ENCODE measurements at places on chromosomes 3 and 15. TPM values are rescaled to one million over a fixed set of nuclear protein-coding genes. Genes with fewer than 3 reads are reported as not detected.
A peak's percentile ranks its signal among the peaks of the same experiment; 100 is the strongest.

The FANCD2OS gene
- not detected for total RNA-seq

The TF gene
- 2.2 TPM for total RNA-seq

DNA sequence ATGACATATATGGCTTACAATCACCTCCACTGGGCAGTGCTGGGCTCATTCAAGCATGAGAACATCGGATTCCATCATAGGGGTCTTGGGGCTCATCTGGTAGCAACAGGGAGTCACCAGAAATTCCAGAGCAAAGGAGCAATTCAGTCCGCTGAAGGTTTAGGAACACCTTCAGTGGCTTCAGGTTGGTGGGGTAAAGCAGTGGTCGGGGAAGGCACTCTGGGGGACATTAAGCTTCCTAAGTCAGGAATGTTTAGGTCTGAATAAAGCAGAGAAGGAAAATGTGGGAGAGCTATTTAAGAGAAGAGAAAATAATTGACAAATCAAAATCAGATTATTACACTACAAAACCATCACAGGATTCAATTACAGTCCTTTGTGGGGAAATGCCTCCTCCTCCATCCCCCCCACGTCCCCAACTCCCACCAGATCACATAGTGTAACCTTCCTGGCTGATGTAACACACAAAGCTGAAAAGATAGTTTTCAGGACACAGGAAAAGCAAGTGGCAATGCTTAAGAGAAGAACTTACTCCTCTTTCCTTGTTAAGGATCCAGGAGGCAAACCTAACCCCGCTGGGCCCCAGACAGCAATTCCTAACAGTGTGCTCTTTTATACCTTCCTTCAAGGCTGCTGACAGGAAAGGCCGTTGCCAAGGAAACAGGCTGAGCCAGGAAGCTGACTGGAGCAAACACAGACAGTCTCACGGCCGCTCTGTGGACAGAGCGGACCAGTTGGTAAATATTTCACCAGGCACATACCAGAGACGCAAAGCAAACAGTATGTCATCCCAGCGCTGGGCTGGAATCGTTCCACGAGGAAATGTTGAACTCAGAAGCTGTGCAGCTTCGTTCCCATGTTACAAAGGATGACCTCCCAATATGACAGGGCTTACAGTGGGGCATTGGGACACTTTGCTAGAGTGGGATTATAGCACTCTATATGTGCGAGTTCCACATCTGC is 57.5 kb upstream of the LMCD1 start:
- peak; percentile 96 for DNase-seq

- no peak for DNase-seq
Measured at GRCh38 chr3:93961026-93961425, 12.7 kb downstream of the PROS1 start.

- no peak for DNase-seq
Measured at GRCh38 chr3:23923786-23924185, 6.9 kb downstream of the RPL15 start.

The C3orf20 gene
- total RNA-seq: 0.06 TPM

- DNase-seq: no peak
Measured at GRCh38 chr3:13282986-13283876, 136.9 kb downstream of the NUP210 start.

The ADAMTS17 gene
- total RNA-seq: 10.3 TPM

DNA sequence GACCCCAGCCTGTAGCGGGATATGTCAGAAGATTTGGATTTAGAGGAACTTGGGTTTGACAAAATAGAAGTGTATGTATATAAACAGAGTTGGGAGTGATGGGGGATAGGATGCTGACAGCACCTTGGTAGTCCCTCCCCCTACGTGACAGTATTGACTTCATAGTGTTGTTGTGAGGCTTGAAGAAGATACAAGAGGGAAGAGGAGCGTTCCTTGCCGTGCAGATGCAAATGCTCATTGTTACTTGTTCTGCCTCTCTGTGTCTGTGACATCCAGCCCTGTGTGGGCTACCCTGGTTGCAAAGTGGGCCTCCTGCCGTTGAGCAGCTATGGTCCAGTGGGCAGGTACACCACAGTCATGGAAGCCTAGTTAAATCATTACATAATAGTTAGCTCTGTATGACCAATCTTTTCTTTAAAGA is 45.0 kb downstream of the SMAD3 start:
- no peak for DNase-seq

Measured in pancreas (tissue), 10 donors.